ENCODE measurements at places on chromosomes 5 and 9.

DNA sequence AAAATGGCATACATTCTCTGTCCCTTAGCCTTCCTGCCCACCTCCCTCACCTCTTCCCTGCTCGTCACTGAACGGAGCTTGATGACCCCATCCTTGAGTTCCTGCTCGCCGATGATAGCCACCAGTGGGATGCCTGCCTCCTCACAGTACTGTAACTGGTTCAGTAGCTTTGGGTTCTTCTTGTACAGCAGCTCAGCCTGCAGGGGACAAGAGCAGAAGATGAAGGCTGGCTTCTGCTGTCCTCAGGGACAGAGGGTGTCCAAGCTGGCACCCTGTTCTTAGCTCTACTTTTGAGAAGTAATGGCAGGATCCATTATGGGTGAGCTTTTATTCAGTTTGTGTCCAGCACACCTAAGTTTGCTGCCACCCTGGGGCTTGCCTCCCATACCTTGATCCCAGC, 1.3 kb upstream of the DND1 start:
- DNase-seq = no peak

DNA sequence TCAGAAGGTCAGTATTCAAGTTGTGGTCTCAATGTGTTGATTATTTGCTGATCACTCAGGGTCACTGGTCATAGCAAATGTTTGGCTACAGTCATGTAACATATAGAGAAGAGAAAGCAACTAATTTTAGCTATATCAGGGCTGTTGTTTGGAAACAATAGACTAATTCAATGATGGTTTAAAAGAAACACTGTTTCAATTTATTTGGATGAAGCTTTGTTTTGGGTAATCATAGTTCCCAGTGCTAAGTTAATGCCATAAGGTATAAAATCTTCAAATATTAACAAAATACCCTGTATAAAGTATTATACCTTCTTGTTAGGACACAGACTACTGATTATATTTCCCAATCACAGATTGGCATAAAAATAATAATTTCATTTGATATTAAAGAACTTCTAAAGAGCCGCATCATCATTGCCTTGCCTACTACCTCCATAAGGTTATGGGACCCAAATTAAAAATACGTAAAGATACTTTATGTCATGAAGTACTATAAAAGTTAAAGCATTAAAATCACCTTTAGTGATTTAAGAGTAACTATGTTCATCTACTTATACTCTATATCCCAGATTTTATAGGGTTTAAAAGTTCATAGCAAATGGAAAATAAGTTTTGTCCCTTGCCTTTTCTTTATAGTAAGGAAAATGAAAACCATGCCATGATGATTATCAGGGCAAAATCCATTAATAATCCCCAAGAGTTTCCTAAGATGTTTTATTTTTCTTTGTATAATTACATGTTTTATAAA, 6.0 kb downstream of the NR3C1 start:
- peak; percentile 35 for DNase-seq

GRCh38 chr9:37327553-37327952, 94.9 kb upstream of the GRHPR start:
- no peak for DNase-seq

GRCh38 chr5:31186672-31187267, 6.7 kb upstream of the CDH6 start:
- DNase-seq = peak; percentile 16

GRCh38 chr9:116589392-116590354, 97.4 kb upstream of the TRIM32 start:
- peak; percentile 5 for DNase-seq

GRCh38 chr9:69865986-69866385, 45.4 kb downstream of the CFAP95 start:
- DNase-seq = no peak

- DNase-seq = no peak
Measured at GRCh38 chr5:86461169-86461956, 156.4 kb upstream of the COX7C start.

GRCh38 chr5:124103671-124104070, 591.7 kb downstream of the CSNK1G3 start:
- no peak for DNase-seq

DNA sequence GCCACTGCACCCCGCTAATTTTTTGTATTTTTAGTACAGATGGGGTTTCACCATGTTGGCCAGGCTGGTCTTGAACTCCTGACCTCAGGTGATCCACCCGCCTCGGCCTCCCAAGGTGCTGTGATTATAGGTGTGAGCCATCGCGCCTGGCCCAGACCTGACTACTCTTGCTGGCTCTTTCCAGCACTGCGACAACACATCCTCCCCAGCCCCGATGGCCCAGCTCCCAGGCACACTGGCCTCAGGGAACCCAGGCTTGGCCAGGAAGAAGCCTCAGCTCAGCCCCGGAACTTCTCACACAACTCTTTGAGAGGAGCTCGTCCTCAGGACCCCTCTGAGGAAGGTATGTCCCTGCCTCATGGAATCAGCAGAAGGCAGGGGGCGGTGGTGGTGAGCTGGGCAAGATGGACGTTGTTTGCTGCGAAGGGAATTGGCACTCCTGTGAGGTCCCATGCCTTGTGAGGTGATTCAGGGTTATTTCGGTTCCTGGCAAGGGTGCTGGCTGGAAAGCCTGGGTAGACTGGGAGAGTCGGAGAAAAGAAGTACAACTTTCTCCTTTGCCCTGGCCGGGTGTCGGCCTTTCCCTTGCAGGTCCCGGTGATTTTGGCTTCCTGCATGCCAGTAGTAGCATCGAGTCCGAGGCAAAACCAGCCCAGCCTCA, 5.9 kb downstream of the DELE1 start:
- DNase-seq = no peak

- DNase-seq = peak; percentile 15
Measured at GRCh38 chr5:88724201-88724600, 158.8 kb downstream of the MEF2C start.

GRCh38 chr5:59130431-59130830, 547.6 kb downstream of the RAB3C start:
- DNase-seq = no peak

DNA sequence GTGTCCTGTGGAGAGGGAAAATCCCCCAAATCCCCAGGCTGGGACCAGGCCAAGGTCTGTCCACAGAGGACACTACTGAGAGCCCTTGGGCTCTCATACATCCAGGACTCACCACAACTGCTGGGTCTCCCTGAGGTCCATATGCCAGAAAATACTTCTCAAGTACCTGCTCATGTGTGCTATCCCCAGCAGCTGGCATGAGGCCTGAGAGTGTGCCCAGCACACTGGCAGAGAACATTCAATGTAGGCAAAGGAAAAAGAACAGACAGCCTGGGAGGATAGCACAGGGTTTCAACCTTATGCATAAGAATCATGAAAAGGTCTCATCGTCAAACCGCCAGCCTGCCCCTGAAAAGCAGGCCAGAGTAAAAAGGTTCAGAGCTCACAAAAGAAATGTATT, 154.1 kb upstream of the TAS2R1 start:
- no peak for DNase-seq

GRCh38 chr5:94855543-94855942, 237.1 kb downstream of the SLF1 start:
- no peak for DNase-seq

DNA sequence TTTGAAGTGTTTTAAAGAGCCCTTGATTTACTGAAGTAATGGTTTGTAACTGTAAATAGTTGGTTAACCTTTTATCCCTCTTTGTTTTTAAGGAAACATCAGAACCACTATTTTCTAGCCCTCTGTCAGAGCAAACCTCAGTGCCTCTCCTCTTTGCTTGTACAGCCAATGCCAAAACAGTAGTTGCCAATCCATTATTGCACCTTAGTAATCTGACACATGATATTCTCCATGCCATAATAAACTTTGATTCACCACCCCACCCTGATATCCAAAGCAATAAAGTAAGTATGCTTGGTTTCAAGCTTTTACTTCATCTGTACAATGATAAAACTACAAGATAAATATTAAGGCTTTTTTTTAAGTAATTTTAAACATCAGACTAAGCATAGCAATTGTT, 100.8 kb downstream of the DMXL1 start:
- no peak for DNase-seq

DNA sequence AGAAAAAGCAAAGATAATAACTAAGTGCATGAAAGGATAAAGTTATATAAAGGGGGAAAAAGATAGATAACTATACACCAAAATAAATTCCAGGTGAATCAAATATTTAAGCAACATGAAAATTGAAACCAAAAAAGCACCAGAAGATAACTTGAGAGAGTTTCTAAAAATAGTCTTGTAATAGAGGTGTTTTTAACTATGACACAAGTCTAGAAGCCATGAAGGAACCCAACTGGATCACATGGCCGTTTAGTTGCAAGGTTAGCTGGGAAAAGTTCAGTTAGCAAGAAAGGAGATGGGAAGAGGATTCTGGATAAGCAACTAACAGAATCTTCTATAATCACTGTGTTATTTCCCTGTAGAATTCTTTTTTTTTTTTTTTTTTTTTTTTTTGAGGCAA, 9.2 kb upstream of the RASA1 start:
- no peak for DNase-seq

- DNase-seq = no peak
Measured at GRCh38 chr5:133818031-133818431, 150.4 kb downstream of the C5orf15 start.

- no peak for DNase-seq
Measured at GRCh38 chr9:132970324-132971062, 8.0 kb upstream of the GFI1B start.

- DNase-seq = no peak
Measured at GRCh38 chr5:125835293-125836172, 587.7 kb upstream of the GRAMD2B start.

DNA sequence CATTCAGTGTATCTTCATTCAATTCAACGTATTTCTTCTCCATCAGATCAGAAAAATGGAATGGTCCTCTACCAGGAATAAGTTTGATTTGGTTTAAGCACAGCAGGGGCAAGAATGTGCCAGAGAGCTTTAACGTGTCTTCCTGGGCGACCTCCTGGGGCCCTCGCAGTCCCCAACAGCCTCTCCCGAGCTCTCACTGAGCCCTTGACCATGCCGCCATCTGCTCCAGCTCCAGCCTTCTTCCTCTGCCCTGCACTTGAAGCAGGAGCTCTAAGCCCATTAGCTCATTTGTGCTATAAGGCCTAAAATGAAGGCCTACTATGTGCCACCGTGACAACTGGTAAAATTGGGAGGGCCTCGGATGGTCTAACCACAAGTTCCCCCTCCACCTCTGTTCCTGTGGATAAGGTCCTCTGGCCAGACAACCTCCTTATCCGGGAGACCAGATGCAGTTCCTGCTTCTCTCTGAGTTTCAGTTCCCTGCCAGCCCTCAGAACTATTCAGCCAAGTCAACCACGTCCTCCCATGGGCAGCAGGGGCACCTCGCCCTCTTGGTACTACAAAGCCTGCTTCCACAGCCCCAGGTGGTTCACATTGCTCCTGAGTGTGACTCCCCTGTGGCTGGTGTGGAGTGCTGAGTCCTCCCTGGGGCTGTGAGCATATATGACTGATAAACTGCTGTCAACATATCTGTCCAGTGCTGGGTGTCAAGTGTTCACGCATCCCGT, 35.8 kb downstream of the C5orf15 start:
- DNase-seq = no peak

GRCh38 chr9:16535555-16535954, 334.9 kb downstream of the BNC2 start:
- DNase-seq = no peak

DNA sequence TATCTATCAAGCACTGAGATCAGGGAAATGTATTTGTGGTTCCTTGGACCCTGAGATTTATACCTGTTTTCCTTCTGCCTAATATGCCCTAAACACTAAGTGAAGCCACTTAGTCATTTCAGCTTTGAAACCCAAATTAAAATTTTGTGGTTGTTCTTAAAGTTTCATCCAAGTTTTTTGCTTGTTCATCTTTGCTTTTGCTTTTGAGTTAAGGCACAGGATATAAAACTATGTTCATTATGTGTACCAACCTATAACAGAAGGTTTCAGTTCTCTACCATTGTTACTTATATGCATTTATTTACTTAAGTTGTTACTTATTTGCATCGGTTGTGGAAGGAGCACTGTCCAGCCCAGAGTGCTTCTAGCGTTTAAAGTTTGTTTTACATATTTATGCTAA, 382.3 kb downstream of the PTPRD start:
- no peak for DNase-seq

DNA sequence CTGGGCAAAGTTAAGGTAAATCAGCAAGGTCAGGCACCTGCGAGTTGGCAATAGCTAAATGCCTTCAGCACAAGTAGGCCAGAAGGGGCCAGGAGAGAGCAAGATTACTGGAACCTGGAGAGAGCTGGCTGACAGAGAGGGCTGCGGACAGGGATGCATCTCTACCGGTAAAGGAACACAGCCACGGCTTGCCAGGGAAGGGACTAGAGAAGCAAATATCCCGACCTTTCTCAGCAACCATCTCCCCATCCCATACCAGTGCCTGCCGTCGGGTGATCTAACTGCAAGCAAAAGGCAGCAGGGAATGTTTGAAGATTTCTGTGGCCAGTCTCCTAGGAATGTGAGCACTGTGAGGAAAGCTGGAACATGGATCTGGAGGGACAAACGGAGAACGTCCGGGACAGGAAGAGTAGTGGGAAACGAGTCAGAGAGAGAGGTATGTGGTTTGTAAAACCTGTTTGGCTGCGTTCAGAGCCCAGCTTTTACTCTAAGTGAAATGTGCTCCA, 15.9 kb upstream of the ABLIM3 start:
- no peak for DNase-seq

DNA sequence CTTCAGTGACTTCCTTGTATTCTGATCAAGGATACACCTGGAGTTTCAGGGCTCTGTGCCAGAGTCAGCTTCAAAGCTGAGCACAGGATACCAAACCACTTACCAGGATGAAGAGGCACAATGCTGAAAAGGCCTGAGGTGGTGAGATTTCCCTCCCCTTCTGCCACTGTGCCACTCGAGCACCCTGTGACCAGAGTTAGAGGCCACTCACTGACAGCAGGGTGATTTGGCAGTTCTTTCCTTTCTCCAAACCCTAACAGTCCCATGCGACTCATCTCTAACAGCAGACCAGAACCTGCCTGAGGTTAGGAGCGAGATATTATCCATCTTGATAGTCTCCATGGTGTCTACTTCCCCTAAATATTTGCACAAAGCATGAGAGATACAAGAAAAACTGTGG, 1.8 kb downstream of the PLGRKT start:
- DNase-seq = no peak

DNA sequence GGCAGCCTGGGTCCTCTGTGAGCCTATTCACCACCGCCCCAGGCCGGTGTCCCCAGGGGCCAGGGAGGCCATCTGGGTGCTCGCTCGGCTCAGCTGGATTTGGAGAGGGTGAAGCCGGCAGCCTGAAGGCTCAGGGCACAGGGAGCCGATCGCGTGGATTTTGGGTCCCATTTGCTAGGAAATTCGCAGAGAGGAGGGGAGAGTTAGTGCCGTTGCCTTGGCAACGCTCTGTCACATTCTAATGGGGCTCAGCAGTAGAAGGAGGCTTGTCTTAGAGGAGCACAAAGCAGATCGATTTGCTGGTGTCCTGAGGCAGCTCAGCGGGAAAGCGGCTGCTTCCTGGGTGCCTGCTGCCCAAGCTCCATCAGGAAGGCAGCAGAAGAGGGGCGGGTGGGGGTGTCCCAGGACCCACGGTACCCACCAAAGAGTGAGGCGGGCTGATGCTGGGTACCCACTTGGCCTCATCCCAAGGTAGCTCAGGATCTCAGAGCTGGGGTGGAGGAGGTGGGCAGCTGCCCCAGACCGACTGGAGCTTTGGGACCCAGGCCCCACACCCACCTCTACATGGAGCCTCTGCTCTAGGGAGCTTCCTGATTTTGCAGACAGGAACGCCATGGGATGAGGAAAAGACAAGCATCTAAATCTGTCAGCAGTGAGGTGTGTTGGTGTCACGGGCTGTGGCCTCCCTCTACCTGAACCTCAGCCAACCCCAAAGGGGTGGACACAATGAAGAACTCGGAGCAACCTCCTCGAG, 17.1 kb upstream of the OLFM1 start:
- no peak for DNase-seq

All from NCI-H1694 treated with DMSO at 0.1 percent for 48 hours (cell line).